ENCODE measurements at places on chromosomes 13 and 19.

DNA sequence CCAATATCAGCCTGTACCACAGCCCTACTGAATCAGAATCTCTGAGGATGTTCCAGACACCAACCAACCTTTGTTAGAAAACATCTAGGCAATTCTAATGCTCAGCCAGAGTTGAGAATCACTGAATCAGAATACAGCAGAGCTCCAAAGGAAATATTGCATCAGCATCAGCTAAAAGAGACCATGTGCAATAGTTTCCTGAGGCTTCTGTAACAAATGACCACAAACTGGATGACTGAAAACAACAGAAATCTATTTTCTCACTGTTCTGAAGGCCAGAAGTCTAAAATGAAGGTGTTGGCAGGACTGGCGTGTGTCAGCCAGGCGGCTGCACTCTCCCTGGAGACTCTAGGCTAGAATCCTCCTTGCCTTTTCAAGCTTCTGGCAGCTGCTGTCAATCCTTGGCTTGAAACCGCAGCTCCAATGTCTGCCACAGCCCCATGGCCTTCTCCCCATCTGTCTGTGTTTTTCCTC, 1.2 kb upstream of the DCT start:
- no peak for DNase-seq

DNA sequence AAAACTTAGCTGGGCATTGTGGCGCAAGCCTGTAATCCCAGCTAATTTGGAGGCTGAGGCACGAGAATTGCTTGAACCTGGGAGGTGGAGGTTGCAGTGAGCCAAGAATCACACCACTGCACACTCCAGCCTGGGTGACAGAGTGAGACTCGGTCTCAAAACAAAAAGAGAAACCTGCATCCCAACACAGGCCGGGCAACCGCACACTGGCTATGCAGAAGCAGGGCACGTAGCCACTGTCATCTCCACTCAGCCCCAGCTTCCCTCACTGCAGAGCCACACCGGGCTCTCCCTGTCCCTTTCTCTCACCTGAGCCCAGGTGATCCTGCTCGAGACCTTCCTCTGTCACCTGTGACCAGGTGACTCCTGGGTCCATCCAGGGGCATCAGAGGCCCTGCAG, 11.7 kb downstream of the ELL start:
- DNase-seq: no peak

DNA sequence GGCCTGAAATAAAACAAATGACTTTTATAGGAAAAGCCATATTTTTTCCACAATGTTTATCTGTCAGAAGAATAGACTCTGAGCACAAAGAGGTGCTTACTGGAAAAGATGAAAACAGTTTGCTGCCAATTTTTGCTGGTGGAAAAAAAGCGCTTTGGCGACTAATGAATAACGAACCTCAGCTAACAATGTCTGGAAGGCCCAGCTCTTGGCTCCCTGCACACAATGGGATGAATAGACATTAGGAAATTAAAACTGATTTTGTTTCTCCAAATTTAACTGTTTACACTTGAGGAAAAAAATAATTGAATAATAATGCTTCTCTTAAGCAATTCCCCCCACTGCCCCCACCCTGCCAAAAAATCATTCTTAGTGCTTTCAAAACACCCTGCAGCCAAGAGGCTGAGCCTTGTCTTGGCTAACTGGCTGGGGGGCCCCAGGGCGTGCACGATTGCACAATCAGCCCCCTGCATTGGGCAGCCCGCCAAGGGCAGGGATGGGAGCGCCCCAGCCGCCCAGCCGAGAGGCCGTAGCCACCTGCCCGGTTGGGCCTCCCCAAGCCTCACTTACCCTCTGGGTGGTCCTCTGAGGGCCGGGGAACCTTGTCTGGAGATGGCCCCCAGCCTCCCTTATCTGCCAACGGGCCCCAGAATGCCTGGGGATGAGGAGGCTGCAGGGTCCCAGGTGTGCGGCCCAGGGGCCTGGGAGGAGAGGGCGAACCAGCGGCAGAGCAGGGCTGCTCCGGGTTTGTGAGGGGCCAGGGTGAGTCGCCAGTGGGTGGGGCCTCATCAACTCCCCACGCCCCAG, 16.8 kb downstream of the CEBPG start:
- no peak for DNase-seq

GRCh38 chr13:26007261-26008125, 44.3 kb downstream of the SHISA2 start:
- no peak for DNase-seq

DNA sequence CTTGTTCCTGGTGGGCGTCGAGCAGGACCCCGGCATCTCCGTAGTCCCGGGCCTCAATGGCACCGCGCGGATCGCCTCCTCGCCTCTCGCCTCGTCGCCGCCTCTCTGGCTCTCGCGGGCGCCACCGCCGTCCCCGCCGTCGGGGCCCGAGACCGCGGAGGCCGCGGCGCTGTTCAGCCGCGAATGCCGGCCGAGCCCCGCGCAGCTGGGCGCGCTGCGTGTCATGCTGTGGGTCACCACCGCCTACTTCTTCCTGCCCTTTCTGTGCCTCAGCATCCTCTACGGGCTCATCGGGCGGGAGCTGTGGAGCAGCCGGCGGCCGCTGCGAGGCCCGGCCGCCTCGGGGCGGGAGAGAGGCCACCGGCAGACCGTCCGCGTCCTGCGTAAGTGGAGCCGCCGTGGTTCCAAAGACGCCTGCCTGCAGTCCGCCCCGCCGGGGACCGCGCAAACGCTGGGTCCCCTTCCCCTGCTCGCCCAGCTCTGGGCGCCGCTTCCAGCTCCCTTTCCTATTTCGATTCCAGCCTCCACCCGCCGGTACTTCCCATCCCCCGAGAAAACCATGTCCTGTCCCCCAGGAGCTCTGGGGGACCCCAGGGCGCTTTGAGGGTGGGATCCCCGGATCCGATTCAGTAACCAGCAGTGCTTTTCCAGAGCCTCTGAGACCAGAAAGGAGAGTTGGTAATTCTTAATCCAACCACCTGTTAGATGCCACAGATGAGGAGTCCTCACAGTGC, 885 bp downstream of the MLNR start:
- no peak for DNase-seq

DNA sequence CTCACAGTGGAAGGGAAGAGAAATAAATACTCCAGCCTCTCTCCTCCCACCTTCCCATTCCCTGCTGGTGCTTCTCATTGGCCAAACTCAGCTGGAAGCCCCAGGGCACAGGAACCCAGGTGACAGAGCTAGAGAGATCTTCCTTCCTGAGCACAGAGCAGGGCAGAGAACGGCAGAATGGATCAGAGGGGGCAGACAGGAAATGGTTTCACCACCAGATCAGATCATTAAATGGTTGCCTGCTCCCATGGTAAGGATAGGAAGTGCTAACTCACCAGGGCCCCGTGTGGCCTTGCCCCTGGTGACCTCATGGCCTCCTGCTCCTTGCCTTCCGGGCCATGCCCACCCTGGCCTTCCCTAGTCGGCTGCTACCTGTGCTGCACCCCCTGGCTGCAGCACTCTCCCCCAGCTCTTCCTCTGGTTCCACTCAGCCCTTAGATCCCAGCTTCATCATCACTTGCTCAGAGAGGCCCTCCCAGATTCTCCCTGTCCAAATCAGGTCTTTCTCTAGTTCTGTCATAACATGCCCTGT, 108.7 kb downstream of the DPF1 start:
- no peak for DNase-seq

- DNase-seq: no peak
Observed at GRCh38 chr13:22270881-22271280, 600.0 kb downstream of the FGF9 start.

GRCh38 chr19:17775991-17776803, 18.7 kb upstream of the B3GNT3 start:
- DNase-seq: no peak

DNA sequence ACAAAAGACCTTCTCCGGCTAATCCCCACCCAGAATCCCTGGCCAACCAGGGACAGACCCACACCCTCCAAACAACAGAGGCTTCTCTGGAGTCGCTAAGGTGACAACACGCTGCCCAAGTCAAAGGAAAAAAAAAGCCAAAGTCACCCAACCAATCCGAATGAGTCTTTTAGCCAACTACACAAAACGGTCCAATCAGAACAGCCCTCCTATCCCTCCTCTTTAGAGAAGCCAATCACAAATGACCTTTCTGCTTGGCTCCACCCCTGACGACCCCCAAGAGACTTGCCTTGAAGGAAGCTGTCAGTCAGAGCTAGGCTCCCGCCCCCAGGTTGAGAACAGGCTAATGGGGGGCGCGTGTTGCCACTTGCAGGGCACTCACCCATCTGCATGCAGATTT, 6.6 kb upstream of the FBXW9 start:
- DNase-seq: no peak

DNA sequence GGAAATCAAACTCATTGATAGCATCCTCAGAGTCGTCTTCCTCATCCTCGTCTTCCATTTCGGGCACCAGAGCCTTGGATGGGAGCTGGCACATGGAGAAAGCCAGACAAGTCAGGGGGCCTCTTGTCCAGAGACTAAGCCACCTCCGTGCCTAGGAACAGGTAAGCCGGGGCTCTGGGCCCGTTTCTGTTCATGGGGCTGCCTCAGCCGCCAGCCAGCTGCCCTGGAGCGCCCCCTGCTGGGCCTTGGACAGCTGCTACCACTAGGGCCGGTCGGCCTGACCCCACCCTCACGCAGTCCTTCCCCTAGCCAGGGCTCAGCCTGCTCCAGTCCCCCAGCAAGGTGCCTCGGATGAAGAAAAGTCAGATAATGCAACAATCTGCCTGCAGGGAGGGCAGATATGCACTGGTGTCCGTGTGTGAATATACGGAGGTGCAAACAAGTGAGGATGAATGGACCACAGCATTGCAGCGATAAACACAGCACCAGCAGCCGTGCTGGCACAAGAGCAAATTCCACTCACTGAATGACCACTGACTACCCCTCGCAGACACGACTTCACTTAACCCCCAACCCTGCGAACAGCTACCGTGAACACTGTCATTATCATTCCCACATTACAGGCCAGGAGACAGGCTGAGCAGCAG, 11.9 kb upstream of the PRKD2 start:
- peak; percentile 68 for DNase-seq

- DNase-seq: no peak
Observed at GRCh38 chr13:45773236-45773635, 71.1 kb downstream of the CBY2 start.

GRCh38 chr19:2747349-2747748, 7.5 kb upstream of the SLC39A3 start:
- DNase-seq: no peak

DNA sequence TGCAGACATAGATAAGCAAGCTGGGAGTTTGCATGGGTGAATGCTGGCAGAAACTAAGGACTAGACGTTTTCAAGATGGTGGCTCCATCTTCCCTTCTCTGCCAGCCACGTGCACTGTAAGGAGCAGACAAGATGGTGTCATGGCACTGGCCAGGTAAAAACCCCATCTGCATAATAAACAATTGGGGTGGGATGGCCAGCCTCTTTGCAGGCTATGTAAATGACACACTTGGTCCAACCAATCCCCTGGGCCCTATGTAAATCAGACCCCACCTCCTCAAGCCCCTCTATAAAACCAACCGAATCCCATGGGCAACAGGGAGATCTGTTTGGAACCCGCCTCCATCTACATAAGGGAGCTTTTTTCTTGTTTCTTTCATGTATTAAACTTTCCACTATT, 2.4 kb upstream of the OR7A5 start:
- DNase-seq: no peak

GRCh38 chr13:24038405-24038804, 122.1 kb upstream of the SPATA13 start:
- DNase-seq: no peak

- no peak for DNase-seq
Observed at GRCh38 chr13:24178847-24179485, 18.4 kb downstream of the SPATA13 start.

GRCh38 chr19:43664018-43664417, 6.0 kb downstream of the PLAUR start:
- no peak for DNase-seq

DNA sequence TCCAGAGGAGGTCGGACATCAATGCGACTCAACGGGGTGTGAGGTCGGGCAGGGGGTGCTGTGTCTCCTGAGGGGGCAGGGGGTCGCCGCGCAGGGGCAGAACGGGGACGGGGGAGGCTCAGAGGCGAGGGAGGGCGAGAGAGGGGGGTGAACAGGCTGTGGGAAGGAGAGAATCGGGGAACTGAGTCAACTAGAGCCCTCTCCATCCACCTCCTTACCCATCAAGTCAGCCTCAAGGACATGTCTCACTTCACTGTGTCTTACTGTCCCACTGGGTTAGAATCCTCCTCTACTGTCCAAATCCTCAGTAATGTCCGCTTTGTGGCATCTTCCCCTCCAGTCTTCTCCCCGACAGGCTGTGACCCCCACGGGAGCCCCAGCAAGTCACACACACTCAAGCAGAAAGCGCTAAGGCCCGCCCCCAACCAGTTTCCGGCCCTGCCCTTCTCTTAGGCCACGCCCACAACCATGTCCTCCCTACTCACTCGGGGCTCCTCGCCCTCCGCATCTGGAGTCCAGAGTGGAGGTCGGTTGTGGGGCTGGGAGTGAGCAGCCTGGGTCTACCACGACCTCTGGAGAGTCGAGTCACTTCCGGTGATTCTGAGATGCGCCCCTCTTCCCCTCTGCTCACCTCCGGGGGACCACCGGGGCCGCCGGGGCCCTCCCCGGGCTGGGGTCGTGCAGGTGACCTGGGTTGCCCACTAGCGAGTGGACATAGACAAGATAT, 9.3 kb downstream of the PLEKHA4 start:
- peak; percentile 67 for DNase-seq

- no peak for DNase-seq
Observed at GRCh38 chr19:38975214-38975860, at the start of gene FBXO17. TSS of gene FBXO17 (minus strand) at chr19:38975742. CDS start at chr19:38950319, 25,423 bp downstream.

DNA sequence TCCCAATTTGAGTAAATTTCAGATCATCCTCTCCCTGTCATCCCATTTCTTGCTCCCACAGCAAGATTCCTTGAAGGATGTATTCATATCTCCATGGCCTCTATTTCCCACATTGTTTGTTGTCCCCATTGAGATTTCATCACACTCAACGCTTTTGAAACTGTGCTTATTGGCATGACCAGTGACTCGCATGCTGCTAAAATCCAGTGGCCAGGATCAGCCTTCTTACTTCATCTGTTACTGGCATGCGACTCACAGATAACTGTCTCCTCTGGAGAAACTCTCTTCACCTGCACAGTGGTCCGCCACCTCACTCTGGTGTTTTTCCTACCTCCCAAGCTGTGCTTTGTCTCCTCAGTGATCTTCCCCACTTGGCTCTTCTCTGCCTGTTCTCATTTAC, 95.8 kb downstream of the WASF3 start:
- DNase-seq: no peak

DNA sequence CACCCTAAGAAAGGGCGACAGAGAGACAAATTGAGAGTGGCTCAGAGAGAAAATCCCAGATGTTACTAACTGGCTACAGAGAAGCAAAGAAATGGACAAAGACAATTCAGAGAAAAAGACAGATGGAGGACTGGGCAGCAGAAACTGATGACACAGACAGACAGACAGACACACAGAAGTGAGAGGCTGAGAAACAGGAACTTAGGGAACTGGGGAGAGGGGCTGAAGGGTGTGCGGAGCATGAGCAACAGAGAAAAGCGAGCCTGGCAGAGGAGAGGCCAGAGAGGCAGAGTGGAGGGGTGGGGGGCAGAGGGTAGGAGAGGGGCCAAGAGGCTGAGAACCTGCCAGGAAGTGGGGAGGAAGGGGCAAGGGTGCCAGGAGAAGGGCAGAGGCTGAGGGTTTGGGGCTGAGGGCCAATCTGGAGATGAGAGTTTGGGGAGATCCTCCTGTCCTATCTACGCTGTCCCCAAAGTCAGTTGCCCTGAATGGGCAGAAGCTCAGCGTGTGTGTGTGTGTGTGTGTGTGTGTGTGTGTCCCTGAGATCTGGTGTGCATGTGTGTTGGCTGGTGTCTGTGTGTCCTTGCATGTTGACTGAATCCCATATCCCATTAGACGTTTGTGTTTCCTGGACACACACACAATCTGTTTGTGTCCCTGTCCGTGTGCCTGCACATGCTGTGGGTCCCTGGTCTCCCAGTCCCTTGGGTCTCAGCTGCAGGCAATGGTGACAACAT, 5.6 kb upstream of the ERFL start:
- no peak for DNase-seq

- no peak for DNase-seq
Observed at GRCh38 chr19:14333101-14333871, 48.0 kb upstream of the ADGRE5 start.
